HS-5 (cell line): ENCODE measurements at places on chromosomes 6 and 20.
A peak's percentile ranks its signal among the peaks of the same experiment; 100 is the strongest.

- DNase-seq = no peak
These were observed 1106.2 kb upstream of the GJE1 start for GRCh38 chr6:141026504-141026903.

- no peak for DNase-seq
These were observed 359.4 kb downstream of the CD83 start for GRCh38 chr6:14476793-14477531.

DNA sequence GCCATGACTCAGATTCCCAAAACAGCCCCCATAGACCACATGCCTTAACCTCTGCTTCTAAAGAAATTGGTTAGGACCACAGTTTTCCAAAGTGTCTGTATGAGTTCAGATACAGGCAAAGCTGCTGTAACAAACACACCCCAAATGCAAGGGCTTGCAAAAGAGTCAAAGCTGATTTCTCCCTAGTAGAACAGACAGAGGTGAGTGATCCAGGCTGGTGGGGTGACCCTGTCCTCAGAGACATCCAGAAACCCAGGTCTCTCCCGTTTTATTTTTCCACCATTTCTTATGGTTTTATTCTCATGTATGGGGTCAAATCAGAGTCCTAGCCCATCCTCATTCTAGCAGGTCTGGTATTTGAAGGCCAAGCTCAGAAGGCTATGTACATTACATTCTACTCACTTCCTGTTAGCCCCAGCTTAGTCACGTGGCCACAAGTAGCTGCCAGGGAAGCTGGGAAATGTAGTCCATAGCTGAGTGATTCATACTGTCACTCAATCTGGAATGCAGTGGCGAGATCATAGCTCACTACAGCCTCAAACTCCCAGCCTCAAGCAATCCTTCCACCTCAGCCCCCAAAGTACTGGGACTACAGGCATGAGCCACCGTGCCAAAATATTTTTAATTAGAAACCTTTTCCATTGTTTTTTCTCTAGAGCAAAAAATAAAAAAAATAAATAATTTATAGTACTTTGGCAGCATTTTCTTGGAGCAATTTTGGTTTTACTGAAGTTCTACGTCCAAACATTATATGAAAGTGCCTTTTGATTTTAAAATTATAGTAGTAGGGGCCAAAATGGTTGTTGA lies 175.2 kb downstream of the ZMYND8 start:
- DNase-seq = peak; percentile 98

DNA sequence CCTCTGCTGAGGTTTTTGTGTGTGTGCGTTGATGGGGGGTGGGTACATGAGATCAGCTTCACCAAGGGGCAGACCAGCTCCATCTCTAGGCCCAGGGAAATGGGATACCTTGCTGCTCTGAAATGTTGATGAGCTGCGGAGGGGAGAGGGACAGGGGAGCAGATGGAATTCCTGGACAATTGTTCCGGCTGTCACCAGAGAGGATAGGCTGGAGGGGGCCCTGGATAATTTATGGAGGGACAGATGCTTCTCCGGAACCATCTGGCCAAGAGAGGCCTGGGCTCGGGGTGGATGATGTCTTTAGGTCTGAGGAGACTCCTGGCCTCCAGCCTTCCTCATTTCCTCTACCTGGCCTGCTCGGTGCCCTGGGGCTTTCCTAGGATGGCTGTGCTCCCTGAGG lies 1.9 kb upstream of the TJAP1 start:
- DNase-seq = no peak

GRCh38 chr6:54959820-54960219 lies 113.2 kb downstream of the FAM83B start:
- no peak for DNase-seq

- peak; percentile 57 for DNase-seq
These were observed at the start of gene ECHDC1 for GRCh38 chr6:127342946-127343808. TSS of gene ECHDC1 (minus strand) at chr6:127343609. CDS start at chr6:127331028, 12,581 bp downstream.

DNA sequence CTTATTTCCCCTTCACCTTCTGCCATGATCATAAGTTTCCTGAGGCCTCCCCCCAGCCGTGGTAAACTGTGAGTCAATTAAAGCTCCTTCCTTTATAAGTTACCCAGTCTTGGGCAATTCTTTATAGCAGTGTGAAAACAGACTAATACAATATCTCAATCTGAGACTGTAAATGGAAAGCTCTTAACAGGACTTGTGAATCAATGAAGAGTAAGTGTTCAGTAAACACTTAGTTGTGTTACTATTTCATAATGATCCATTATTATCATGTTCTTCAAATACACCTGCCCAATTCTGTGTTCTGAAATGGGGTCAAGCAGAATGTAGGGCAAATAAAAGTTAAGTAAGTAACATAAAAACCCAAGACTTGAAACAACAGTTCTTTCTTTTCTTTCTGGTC lies 266.2 kb downstream of the TENT5A start:
- no peak for DNase-seq

GRCh38 chr6:3803627-3804468 lies 45.3 kb upstream of the FAM50B start:
- DNase-seq = peak; percentile 91

GRCh38 chr20:61510778-61511330 lies 258.8 kb downstream of the CDH4 start:
- DNase-seq = no peak
